Cortex of kidney (tissue), 1 donor: ENCODE measurements at places on chromosomes 11 and 22.

- no peak for DNase-seq
These were observed 5.2 kb downstream of the SLC25A17 start for GRCh38 chr22:40813912-40814315.

GRCh38 chr11:105073456-105074165, 28.5 kb upstream of the CARD16 start:
- no peak for DNase-seq

- DNase-seq, result no peak
These were observed 342.1 kb upstream of the SYN3 start for GRCh38 chr22:33400061-33400840.

GRCh38 chr11:94796863-94797262, 28.7 kb downstream of the AMOTL1 start:
- no peak for DNase-seq

DNA sequence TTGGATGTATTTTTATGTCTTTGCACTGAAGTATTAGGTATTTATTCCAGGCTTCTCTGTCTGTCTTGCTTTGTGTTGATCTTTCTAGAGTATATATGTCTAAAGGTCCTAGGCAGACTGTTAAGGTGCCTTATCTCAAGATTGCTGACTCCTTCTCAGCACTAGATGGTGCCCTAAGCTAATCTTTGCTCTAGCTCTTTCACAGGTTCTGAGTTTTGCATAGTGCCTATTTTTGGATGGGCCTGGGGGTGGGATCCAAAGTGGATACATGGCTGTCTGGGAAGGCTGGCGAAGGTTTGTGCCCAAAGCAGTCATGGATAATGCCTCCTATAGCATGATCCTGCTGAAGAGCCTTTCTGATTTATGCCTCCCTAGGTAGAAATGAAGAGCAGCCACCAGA, 154.9 kb downstream of the TRPC6 start:
- no peak for DNase-seq

- DNase-seq, result no peak
These were observed at the start of gene MB for GRCh38 chr22:35617137-35617755. Gene MB (minus strand): TSS chr22:35617329. CDS start chr22:35617257, 72 bp downstream.

GRCh38 chr11:17798716-17799115, 64.1 kb downstream of the KCNC1 start:
- DNase-seq, result no peak

DNA sequence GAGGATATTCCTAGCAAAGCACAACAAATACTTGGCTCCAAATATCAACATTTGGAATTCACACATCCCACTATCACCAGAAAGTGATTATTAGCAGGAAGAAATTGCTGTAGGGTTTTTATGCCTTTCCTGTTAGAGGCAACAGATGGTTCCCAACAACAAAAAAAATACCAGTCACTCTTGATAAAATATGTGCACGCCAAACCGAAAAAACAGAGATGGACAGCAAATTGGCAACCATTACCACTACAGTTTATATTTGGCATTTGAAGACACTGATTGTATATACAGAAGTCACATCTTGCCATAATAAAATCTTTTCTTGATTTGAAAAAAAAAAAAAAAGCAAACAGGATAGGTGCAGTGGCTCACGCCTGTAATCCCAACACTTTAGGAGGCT, 78.2 kb downstream of the TMPRSS5 start:
- DNase-seq, result no peak

GRCh38 chr11:85096939-85097338, 530.2 kb downstream of the DLG2 start:
- no peak for DNase-seq

DNA sequence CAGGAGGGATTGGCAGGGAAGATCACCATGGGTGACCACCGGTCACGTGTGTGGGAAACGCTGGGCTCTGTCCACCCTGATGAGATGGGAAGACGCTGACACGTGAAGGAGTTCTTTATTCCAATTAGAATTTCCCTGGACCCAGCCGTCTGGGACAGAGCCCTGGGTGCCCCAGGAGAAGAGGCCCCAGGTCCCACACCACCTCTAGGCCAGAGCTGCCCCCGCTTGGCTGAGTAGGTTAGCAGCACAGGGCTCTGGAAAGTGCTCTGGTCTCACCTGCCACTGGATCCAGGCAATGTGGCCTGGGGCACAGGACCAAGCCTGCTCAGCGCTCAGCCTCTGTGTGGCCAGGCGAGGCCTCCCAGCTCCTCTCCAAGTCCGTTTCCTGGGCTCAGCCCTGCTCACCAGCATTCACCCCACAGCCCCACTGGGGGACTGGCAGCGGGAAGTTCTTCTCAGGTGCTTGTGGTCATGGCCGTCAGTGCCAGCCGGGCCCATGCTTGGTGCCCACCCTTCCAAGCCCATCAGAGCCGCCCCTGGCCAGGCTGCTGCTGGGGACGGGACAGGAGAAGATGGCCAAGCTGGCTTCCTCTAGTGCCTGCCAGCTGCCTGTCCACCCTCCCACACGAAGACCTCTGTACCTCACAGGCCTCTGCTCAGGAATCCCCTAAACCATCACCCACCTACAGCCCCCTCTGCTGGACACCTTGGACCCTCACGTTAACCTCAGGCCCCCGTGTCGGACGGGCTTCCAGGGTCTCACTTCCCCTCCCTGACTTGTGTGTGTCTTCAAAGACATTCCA, 62.5 kb upstream of the FGF3 start:
- no peak for DNase-seq

DNA sequence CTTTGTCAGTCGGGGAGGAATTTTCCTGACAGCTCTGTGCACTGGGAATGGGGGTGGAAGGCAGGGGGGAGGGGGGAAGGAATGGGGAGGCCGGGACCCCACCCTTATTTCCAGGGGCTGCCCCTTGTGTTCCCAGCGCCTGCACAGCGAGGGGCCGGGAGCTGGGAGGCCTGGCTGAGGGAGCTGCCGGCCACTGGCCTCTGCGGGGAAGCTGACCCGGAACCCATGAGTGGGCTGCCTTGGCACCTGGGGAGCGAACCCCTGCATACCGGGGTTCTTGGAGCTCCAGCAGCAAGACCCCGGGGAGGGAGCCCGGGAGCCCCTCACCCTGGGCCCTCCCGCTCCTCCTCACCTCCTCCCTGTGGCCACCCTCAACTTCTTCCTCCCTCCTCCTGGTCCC, 3.5 kb downstream of the H19 start:
- DNase-seq, result no peak

DNA sequence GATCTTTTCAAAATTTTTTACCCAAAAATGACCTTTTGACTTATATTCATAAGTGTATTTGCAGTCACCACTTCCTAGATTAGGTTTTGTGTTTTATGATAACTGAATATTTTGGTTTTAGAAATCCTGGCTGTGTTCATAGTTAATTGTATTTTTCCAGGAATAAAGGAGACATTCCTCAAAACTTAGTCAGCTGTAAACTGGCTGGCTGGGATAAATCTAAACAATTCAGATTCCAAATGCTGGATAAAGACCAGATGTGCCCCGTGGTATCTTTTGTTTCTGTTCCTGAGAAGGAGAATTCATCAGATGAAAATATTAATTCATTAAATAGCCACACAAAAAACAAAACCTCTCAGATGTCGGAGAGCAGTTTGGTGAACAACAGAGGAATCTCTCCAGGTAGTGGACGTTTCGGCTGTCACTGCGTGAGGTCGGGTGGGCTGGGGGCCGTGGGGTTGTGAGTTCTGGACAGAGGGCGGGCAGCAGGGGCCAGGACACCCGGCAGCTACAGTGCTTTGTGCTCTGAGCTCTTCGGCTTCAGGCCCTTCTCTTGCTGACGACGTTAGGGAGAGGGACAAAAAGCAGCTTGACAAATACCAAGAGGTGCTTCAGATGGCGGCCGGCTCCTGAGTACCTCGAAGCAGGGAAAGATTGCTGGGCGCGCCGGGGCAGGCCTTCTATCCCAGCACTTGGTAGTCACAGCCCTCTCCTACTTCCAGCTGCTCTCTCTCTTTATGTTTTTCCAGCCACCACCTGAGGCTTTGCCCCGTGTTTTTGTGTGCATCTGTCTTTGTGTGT, 24.6 kb downstream of the MOV10L1 start:
- no peak for DNase-seq

- no peak for DNase-seq
These were observed 1285.4 kb upstream of the TENM4 start for GRCh38 chr11:80726236-80726635.

DNA sequence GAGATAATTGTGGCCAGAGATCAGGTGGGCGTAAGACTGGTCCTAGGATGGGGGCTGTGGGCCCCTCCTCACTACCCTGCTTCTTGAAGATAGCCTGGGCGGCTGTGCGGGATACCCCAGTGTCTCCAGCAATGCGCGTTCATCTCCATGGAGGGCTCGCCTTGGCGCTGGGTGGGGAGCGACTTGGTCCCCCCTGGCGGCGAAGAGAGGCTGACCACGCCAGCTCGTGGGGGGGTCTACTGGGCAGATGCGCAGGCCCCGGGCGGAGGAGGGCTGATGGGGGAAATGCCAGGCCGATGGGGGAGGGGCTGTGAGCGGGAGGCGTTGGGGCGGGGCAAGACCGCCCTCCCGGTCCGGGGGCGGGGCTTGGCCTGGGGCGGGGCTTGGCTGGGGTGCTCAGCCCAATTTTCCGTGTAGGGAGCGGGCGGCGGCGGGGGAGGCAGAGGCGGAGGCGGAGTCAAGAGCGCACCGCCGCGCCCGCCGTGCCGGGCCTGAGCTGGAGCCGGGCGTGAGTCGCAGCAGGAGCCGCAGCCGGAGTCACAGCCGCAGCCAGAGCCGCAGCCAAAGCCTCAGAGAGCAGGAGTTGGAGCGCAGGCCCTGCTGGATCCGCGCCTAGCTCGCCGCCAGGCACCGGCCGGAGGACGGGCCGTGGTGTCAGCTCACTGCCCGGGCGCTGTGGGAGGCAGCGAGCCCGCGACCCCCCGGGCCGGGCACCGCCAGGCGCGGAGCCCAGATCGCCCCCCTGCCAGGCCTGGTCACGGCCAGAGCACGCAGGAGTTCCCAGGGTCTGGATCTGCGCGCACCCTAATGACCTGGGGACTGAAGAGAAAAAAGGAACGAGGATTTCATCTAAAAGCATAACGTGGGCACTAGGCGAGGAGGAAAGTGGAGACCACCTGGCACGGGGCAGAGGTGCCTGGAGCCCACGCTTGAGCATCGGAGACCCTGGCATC, at the start of gene SLC35E4:
TSS of gene SLC35E4 (plus strand) at position 509 of the 953 bp plus-strand sequence. CDS start 670 bp downstream, outside the sequence.
- no peak for DNase-seq

GRCh38 chr11:129853518-129854231, 38.0 kb downstream of the TMEM45B start:
- no peak for DNase-seq
